ENCODE measurements at places on chromosomes 16 and 17. TPM values are rescaled to one million over a fixed set of nuclear protein-coding genes. Genes with fewer than 3 reads are reported as not detected.
A peak's percentile ranks its signal among the peaks of the same experiment; 100 is the strongest.

Gene MON1B
- 22.5 TPM for total RNA-seq

Gene NPIPB12
- total RNA-seq, result 84.9 TPM

DNA sequence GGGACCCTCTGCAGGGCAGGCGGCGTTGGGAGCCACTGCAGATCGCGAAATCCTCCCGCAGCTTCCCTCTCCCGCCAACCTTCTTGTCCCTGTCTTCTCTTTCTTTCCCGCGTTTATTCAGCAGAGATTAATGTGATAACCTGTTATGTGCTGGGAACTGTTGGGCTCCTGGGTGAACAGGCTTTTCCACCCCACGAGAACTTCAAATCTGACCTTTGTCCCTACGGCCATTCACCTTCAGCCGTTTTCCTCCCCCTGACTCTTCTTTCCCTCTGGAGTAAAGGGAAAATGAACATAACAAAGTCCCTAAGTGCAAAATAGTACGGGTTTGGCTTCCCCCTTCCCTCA is 15.2 kb upstream of the KPNA2 start:
- H3K27ac ChIP-seq, result peak overlapping the region; percentile 81
- no peaks in the 10 kb centered on the region for H3K4me1 ChIP-seq
- no peaks in the 10 kb centered on the region for H3K36me3 ChIP-seq
- peak overlapping the region; percentile 50 for H3K4me3 ChIP-seq
- no peak for DNase-seq

DNA sequence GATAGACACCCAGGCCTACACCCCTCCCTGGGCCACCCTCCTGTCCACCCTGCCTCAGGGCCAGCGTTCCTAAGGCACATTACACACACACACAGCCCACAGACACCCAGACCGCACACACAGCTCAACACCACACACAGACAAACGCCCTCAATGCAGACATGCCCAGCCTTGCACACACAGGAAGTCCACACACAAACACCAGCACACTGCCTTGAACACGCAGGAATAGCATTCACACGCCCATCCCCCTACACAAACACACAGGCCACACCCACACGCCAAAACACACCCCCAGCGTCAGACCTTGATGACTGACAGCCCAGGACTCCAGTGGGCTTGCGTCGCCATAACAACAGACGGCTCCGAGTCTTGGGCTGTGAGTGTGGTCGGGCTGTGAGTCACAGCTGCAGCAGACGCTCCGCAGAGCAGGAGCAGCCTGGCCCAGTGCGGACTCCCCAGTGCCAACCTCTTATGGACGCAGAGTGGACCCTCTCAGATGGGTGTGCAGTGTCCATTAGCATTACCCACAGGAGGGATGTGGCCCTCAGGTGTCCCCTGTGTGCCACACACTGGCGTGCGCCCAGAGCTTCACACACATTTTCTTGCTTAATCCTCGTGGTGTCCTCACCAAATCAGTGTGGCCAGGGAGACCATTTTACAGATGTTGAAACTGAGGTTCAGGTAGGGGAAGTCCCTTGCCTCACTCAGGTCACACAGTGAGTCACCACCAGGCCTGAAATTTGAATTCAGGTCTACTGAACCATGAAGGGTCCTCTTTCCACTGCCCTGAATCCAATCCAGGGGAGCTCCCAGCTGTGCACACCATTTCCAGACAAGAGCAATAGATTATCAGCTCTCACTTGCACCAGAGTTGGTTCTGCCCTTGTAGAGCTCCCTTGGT is 17.8 kb upstream of the RAI1 start:
- no peaks in the 10 kb centered on the region for H3K27me3 ChIP-seq
- DNase-seq, result no peak
- H3K36me3 ChIP-seq, result no peaks in the 10 kb centered on the region
- H3K4me3 ChIP-seq, result no peak overlapping the region
- H3K27ac ChIP-seq, result no peak overlapping the region

DNA sequence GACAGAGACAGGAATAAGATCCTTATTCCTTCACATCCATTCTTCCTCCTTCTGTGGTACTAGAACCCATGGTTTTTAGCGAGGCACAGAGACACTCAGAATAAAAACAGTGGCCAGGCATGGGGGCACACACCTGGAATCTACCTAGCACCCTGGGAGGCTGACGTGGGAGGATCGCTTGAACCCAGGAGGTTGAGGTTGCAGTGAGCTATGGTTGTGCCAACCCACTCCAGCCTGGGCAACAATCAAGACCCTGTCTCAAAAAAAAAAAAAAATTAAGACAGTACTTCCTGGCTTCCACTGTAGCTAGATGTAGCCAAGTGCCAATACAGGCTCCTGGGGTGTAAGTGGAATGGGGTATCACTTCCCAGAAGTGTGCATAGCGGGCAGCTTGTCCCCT is 7.4 kb upstream of the SPNS1 start:
- DNase-seq, result no peak
- no peaks in the 10 kb centered on the region for H3K27me3 ChIP-seq
- no peaks in the 10 kb centered on the region for H3K4me1 ChIP-seq
- H3K27ac ChIP-seq, result no peak overlapping the region

GRCh38 chr17:77294761-77295160 is 154.0 kb downstream of the SEC14L1 start:
- no peaks in the 10 kb centered on the region for H3K4me1 ChIP-seq
- no peak overlapping the region for H3K27ac ChIP-seq
- no peak for DNase-seq
- no peak overlapping the region for H3K4me3 ChIP-seq
- H3K36me3 ChIP-seq, result no peaks in the 10 kb centered on the region
- H3K27me3 ChIP-seq, result no peaks in the 10 kb centered on the region

DNA sequence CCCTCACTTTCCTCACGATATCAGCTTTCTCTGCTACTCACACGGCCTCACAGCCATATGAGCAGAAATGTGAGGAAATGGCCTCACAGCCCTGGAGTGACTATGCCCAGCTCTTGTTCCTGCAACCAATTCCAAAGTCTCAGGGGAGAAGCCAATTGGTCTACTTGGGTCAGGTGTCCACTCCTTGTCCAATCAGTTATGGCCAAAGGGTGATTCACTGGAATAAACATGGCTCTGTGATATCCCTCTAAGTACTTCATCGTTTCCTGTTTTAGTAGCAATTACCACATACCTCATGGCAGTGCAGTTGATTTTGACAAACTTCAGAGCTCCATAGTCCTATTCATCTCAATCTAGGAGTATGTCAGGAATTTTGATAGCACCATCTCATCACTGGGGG is 195.4 kb downstream of the KATNIP start:
- no peaks in the 10 kb centered on the region for H3K36me3 ChIP-seq
- H3K27ac ChIP-seq, result no peak overlapping the region
- no peaks in the 10 kb centered on the region for H3K4me1 ChIP-seq
- H3K27me3 ChIP-seq, result no peaks in the 10 kb centered on the region
- H3K4me3 ChIP-seq, result no peak overlapping the region

All from breast epithelium (tissue), 4 donors.